Suppressor macrophage (primary cell): ENCODE measurements at places on chromosomes 16 and 17.
A peak's percentile ranks its signal among the peaks of the same experiment; 100 is the strongest.

DNA sequence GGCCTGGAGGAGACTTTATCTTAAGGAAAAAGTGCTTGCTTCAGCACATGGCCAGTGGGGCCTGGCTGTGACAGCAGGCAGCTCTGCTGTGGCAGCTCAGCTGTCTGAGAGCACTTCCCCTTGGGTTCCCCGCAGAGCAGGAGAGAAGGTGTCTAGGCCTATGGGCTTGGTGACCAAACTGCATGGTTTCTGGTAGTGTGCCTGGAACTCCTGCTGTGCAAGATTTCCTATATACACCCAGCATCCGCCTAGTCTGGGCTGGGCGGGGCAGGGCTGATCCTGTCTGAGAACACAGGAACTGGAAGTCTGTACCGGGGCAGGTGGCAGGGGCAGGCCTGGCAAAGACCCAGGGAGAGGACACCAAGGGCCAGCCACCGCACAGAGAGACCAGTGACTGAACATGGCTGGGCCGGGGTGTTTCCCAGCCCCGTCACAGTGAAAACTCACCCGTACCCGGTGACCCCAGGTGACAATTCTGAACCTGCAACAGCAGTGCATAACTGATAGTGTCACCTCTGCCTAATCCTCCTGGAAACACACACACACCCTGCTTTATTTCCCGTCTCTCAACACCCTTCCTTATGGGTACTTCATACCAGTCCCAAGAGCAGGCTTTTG lies 39.3 kb downstream of the CHD9 start:
- DNase-seq = peak; percentile 74

- no peak for DNase-seq
Measured at GRCh38 chr16:51072591-51072990, 78.5 kb downstream of the SALL1 start.

- DNase-seq = no peak
Measured at GRCh38 chr17:65305778-65306177, 168.6 kb downstream of the RGS9 start.

- DNase-seq = no peak
Measured at GRCh38 chr16:55326261-55327092, 2.5 kb downstream of the IRX6 start.
